ENCODE measurements at places on chromosomes 4 and X. TPM values are rescaled to one million over a fixed set of nuclear protein-coding genes. Genes with fewer than 3 reads are reported as not detected.
A peak's percentile ranks its signal among the peaks of the same experiment; 100 is the strongest.

GRCh38 chr4:16023776-16024408 lies 59.9 kb downstream of the PROM1 start:
- DNase-seq, result no peak

DNA sequence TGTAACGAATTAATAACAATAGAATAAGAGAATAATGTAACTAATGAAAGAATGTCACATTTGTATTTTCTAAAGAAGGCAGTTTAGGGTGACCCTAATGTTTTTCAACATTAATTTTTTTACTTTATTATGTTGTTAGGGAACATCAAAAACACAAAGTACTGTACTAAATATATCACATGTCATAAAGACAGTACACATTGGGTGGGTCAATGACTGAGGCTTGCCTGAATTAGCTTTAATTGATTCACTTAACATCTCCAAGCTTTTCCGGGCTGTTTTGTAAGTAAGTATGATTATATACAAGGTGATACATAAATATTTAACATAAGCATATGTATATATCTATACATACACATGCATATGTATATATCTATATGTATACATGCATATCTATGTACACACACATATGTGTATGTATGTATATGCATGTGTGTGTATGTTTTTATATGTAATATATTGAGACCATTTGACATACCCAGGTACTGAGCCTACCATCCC lies 43.4 kb upstream of the KLF3 start:
- DNase-seq, result no peak

DNA sequence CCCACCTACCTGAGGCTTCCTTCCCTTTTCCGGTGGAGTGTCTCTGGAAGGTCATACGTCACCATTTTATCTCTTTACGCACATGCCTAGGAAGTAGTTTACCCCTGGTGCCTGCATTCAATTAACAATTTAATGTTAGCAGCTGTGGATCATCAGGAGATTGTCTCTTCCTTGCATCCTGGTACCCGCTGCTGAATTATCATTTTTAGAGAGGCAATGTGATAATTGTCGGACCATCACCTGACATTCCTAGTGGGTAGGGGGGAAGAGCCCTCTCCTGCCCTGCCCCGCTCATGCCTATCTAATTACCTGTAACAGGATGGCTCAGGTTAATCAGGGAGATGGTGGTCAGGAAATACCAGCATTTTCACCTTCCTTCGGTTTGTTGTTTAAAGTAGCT lies 863.6 kb downstream of the RPA4 start:
- DNase-seq, result no peak

- DNase-seq, result peak; percentile 76
Observed at GRCh38 chrX:45769761-45770582, 569.3 kb upstream of the DIPK2B start.

PWWP3B gene
- not detected for total RNA-seq

STOX2 gene
- total RNA-seq, result not detected
